ENCODE measurements at places on chromosomes 1 and 21.

DNA sequence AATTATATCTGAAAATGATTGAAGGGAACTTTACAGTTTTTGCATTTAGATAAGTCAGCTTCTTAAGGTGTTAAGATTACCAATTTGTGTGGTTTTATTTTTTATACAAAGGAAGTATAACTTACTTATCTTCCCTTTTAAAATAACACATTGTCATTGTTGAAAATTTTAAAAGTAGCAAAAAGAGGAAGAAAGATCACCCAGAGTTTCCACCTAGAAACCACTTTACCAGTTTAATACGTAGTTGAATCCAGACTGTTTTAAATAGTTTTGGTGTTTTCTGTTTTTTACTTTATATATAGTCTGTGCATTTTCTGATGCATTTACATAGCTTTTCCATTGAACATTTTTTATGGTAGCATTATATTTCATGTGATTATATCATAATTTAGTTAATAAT lies 6.1 kb downstream of the CCDC18 start:
- no peak for DNase-seq

DNA sequence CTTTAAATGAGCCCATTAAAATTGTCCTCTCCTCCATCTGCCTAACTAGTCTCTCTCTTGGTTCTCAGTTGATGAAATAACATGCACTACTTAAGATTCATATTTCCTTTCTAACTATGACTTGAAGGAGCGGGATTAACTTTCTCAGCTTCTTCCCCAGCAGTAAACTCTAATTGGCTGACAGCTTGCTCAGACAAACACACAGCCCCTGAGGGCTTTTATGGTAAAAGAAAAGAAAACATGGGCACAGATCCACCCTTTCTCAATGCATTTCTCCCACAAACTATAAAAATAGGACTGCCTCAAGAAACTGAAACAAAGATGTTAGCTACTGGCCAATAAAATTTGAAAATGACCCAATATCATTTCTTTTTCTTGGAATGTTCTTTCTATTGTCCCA lies 703.1 kb downstream of the ADGRL2 start:
- peak; percentile 3 for DNase-seq

GRCh38 chr21:36642777-36643176 lies 56.1 kb upstream of the SIM2 start:
- DNase-seq = no peak

DNA sequence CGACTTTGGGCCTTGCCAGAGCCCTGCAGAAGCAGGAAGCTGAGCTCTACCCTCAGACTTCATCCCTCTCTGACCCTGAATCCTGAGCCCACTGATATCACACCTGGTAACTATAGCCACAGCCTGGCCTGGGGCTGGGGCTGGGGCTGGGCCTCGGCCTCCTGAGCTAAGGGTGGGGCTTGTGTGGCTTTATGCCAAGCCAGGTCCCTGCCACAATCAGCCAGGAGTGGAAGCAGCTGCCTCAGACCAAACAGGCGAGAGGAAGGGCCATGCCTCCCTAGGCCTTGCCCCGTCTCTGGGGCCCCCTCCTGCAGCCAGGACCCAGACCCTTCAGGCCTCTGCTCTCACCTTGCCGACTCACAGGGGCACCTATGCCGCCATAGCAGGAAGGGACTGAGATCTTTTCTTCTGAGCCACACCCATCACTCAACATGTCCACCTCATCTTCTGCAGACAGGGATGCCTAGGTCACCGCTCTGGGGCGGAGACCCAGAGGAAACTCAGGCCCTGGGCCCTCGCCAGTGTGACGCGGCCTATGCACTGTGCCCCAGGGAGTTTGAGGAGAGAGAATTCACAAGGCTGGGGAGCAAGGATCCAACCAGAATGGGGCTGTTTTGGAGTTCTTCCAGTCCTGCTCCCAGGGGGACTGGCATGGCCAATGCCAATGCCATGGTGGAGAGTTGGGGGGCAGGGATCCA lies 5.7 kb downstream of the UBXN11 start:
- no peak for DNase-seq

- DNase-seq = no peak
These were observed 85.3 kb downstream of the PLXNA2 start for GRCh38 chr1:208158640-208159554.

GRCh38 chr1:169795687-169796086 lies 980 bp upstream of the METTL18 start:
- no peak for DNase-seq

DNA sequence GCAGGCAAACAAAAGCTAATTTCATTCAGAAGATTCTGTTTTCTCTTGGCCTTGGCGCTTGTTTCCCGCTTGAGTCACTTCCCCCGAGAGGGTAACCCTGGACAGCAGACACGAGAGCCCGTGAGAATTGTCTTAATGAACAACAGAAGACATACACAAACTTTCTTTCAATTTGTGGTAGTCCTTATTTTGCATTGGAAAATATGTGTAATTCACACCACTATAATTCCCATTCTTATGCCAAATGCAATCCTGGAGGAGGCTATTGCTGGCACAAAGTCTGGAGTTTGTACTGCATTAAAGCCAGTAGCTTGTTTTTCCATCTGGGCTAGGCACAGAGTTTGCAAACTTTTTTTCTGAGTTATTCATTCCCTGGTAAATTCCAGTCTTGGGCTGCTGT lies 109.8 kb upstream of the IVNS1ABP start:
- no peak for DNase-seq

DNA sequence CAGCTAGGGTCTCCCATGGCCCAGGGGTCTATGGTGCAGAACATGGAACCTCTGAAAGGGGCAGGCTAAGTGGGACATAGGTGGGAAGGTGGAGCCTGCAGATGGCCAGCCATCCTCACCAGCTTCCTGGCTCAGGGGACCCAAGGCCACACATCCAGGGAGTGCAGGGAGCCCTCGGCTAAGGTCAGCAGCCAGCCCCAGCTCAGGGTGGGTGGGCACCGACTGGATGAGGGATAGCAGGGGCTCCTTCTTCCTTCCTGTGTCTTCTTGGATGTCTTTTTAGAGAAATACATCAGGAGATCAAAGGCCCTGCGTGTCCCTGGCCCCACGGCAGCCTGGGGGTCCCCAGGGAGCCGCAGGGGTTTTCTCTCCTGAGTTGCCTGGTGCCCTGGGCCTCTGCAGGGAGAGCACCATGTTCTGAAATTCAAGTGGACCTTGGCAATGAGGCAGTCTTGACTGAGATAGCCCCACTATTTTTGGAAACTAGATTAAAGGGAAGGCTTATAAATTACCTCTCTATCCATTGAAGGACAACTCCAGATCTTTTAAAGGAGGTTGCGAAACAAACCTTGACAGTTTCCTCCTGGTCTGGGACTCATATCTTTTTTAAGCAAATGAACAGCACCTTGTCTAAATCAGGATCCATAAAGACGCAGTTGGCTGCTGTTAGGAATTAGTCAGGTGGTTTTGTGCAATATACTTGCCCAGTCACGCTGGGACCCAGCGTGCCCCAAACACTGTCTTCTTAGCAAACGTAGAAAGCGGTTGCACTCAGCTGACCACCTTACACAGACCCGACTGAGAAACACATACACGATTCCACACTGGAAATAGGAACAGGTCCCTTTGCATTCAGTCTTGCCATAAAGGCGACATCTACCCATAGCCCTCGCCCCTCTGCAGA lies 242.3 kb downstream of the TOMM20 start:
- DNase-seq = no peak
